Smooth muscle cell of the pulmonary artery (primary cell): ENCODE measurements at places on chromosomes 5 and 9. TPM values are rescaled to one million over a fixed set of nuclear protein-coding genes. Genes with fewer than 3 reads are reported as not detected.

The NKD2 gene
- 0.50 and 3.5 TPM in 2 replicates for total RNA-seq

The ZNF883 gene
- 3.2 and 3.3 TPM in 2 replicates for total RNA-seq

The MLANA gene
- not detected in 2 replicates for total RNA-seq

The SMIM33 gene
- not detected in 2 replicates for total RNA-seq

The PHYHD1 gene
- 4.9 and 9.3 TPM in 2 replicates for total RNA-seq

The TOR4A gene
- 19.7 and 47.4 TPM in 2 replicates for total RNA-seq

The IL31RA gene
- 0.13 and 0.76 TPM in 2 replicates for total RNA-seq

The MRPS27 gene
- 68.4 TPM in 2 replicates for total RNA-seq

The SCAMP1 gene
- 107 and 118 TPM in 2 replicates for total RNA-seq

The PALM2AKAP2 gene
- total RNA-seq, result 25.2 and 42.6 TPM in 2 replicates

The TAF11L8 gene
- total RNA-seq, result not detected in 2 replicates

The FSTL4 gene
- 0.07 TPM in 1 of 2 replicates, not detected in the other for total RNA-seq

The LMX1B gene
- total RNA-seq, result under 0.01 TPM in 1 of 2 replicates, not detected in the other

The GLIPR2 gene
- 18.8 and 27.0 TPM in 2 replicates for total RNA-seq

The PCDHA9 gene
- total RNA-seq, result 0.07 and 0.10 TPM in 2 replicates

The HTR1A gene
- not detected in 2 replicates for total RNA-seq

The PCDHAC2 gene
- 0.43 and 1.3 TPM in 2 replicates for total RNA-seq

The TMEM215 gene
- total RNA-seq, result not detected in 2 replicates

The PCA3 gene
- total RNA-seq, result 0.07 and 0.13 TPM in 2 replicates

The FGF18 gene
- total RNA-seq, result 0.13 TPM in 1 of 2 replicates, not detected in the other

The PCDHGB4 gene
- 26.1 and 54.1 TPM in 2 replicates for total RNA-seq

The DDX4 gene
- total RNA-seq, result not detected in 2 replicates

The ZFP37 gene
- total RNA-seq, result 2.3 and 3.0 TPM in 2 replicates

The CCDC152 gene
- 0.26 and 3.0 TPM in 2 replicates for total RNA-seq

The LRRC70 gene
- 0.89 and 1.0 TPM in 2 replicates for total RNA-seq

The CDC25C gene
- total RNA-seq, result 0.69 and 1.8 TPM in 2 replicates

The ZNF658 gene
- total RNA-seq, result 4.0 and 8.1 TPM in 2 replicates

The RNF180 gene
- total RNA-seq, result 6.0 and 7.6 TPM in 2 replicates

The LCN2 gene
- total RNA-seq, result not detected in 2 replicates

The NREP gene
- 92.4 and 187 TPM in 2 replicates for total RNA-seq

The LCN1 gene
- total RNA-seq, result 0.20 and 0.43 TPM in 2 replicates

The TAF11L5 gene
- not detected in 2 replicates for total RNA-seq

The PHAX gene
- total RNA-seq, result 37.1 and 41.4 TPM in 2 replicates

The OR1Q1 gene
- 0.59 TPM in 1 of 2 replicates, not detected in the other for total RNA-seq

The TRPM3 gene
- total RNA-seq, result 4.5 and 9.9 TPM in 2 replicates

The RNF208 gene
- 1.2 and 2.8 TPM in 2 replicates for total RNA-seq

The SLC46A2 gene
- total RNA-seq, result not detected in 2 replicates
